ENCODE measurements at places on chromosomes 11 and 22.
A peak's percentile ranks its signal among the peaks of the same experiment; 100 is the strongest.

- DNase-seq, result peak; percentile 53
Observed at GRCh38 chr11:23212807-23213206, 352.5 kb upstream of the CCDC179 start.

DNA sequence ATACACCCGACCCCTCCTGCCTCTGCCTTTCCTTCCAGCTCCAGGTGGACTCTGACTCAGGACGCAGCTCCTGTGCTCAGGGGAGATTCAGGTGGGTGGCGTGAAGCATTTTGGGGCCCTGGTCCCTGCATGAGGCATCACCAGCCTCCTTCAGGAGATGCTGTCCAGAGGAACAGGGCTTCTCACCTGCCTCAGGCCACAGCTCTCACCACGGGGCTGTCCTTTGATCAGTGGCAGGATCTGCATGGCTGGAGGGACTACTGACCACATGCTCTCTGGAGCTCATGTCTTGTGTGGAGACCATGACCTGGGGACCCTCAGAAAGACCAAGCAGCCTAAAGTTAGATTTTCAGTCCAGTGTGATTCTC is 58.8 kb downstream of the GGTLC2 start:
- no peak for DNase-seq

DNA sequence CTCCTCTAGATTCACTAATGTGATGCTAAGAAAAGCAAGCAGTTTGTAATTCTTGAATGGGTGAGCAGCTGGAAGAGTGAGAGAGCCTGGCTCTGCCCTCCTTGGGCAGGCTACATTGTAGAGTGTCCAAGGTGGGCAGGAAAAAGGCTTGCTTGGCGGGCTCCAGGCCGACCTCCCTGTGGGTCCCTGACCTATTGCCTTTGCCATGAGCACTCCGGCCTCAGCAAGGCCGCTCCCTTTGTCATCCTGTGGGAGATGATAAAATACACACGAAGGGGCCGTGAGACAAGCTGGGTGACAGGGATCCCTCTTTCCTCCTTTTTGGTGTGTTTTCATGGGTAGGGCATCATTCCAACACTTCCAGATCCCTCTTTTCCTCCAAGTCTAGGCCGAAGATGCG is 41.8 kb downstream of the TIMP3 start:
- DNase-seq, result no peak

- DNase-seq, result no peak
Observed at GRCh38 chr11:128886406-128887124, 4.6 kb upstream of the KCNJ5 start.

DNA sequence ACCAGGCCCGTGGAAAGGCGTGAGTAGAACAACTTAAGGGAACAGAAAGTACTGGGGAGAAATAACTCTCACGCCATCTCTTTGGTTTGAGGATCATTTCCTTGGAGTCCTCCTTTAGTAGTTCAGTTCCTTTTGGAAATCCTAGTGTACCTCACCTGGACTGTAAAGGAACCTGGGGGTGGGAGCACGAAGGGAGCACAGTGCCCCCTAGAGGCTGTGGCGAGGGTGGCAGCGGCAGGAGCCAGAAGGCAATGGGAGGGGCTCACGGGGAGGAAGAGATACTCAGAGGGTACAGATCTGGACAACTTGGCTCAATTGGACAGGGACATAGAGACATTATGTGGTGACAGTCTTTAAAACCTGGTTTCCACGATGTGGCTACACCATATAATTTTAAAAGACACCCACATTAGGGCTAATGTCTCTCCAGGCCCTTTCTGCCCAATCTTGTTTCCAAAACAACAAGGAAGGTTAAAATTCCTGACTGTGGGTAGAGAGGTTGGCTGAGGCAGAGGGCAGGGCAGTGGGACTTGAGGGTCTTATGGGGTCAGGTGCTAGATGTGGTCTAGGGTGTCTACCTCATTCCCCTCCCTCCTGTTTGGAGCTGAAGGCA is 87.0 kb downstream of the CSNK2A3 start:
- no peak for DNase-seq

- no peak for DNase-seq
Observed at GRCh38 chr11:35629511-35629910, 11.3 kb downstream of the FJX1 start.

DNA sequence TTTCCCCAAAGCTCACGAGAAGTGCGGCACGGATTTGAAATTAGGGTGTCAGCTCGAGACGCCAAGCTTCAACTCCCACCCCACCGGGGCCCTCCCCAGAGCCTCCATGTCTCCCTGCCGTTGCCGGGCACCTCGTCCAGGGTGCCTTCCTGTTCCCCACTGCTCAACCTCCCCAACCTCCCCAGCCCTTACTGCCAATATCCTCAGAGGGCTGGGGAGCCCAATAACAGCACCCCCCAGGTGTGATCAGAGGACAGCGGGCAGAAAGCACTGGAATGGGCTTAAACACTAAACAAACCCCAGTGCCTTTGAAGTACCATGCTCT is 1336.4 kb downstream of the TBC1D22A start:
- DNase-seq, result no peak

- DNase-seq, result no peak
Observed at GRCh38 chr11:689625-690024, 5.4 kb downstream of the DEAF1 start.

DNA sequence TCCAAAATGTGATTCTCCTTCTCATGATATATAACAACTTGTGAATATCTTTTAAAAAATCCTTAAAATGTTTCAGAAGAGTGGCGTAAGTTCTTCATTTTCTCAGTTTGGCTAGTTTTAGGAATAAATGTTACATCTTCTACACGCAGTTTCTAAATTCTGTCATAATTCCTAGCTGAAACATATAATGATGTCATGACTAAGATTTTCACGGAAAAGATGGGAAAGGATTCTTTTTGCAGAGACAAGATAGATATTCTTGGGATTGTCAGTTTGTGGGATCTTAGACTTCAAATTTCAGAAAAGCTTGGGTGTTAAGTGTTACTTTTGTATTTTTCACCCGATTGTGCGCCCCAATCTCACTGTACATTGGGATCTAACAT is 1.7 kb downstream of the EED start:
- DNase-seq, result no peak

DNA sequence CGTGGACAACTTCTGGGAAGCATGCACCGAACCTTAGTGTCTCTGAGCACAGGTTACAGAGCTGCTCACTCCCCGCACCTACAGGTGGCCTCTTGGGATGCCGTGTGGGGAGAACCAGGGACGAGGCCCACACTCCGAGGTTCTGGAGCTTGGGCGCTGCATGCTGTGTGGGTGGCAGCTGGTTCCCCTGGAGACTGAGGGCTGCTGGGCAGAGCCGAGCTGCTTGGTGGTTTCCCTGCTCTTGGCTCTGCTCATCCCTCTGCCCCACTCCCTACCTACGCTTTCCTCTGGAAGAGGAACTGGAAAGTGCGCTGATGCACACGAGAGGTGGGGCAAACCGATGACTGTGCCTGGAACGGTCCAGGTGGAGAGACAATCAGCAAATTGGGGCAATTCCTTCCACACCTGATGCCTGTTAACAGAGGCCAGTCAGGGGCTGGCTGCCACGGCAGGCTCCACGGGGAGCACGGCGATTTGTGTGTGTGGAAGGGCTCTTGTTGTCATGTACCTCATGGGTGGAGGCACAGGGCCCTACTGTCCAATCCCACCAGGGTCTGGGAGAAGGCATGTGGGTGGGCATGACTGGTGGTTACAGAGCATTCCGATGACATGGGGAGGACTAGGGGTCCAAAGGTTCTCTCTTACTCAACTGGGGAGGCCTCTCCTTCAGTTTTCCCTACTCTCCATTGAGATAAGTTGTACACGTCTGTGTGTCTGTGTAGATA is 60.9 kb downstream of the ST14 start:
- no peak for DNase-seq

GRCh38 chr22:43964314-43964857 is 9.1 kb downstream of the SAMM50 start:
- DNase-seq, result no peak

DNA sequence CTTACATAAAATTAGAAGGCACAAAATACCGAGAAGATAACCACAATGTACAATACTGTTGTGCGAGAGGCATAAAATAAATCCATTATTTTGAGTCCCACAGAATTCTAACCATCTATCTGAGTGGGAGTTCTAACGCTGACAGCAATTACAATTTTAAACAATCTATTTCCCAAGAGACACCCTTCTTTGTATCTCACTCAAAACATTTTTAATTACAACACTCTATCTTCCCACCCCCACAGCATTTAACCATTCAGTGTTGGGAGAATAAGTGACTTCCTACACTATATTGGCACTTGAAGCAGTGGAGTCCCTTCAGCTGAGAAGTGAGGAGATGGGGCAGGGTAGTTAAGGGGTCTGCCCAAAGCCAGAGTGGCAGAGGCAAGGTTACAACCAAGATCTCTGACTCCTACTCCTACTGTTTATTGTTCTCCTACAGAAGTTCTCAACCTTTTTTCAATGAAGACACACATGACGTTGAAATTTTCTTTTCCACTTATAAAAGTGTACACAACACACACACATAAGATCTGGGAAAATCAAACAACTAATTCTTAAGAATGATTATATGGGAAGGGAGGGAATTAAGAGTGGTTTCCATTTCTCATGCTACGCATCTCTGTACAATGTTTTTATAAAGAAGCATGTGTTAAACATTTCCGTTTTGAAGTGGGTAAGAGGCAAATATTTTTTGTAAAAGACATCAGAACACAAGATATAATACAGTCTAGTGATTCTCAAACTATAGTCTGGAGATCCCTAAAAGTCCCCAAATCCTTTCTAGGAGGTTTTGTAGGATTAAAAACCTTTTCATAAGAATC is 10.9 kb downstream of the SLC25A17 start:
- DNase-seq, result no peak

DNA sequence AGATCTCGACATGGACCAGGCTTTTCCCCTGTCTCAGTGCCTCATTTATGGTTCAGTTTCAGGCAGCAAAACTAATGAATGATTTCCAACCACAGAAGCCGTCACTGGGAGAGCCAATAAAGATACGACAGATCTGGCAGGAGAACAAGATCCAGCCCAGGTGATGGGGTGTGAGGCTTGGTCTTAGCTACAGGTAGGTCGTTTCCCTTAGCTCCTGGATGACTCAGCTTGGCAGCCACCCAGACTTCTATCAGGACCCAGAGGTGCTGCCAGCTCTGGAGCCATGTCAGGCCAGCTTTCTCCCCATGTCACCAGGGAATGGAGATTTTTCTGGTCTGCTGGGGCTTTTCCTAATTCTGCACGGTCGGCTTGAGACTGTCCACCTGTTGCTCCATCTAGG is 36.3 kb upstream of the APOBEC3A start:
- no peak for DNase-seq

DNA sequence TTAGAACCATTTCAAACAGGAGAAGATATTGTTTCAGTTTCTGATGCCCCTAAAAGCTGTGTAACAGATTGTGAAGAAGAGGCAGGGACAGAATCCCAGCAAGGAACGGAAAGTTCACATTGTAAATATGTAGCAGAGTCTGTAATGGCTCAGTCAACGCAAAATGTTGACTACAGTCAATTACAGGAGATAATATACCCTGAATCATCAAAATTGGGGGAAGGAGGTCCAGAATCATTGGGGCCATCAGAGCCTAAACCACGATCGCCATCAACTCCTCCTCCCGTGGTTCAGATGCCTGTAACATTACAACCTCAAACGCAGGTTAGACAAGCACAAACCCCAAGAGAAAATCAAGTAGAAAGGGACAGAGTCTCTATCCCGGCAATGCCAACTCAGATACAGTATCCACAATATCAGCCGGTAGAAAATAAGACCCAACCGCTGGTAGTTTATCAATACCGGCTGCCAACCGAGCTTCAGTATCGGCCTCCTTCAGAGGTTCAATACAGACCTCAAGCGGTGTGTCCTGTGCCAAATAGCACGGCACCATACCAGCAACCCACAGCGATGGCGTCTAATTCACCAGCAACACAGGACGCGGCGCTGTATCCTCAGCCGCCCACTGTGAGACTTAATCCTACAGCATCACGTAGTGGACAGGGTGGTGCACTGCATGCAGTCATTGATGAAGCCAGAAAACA is 40.8 kb downstream of the IGLL1 start:
- no peak for DNase-seq

DNA sequence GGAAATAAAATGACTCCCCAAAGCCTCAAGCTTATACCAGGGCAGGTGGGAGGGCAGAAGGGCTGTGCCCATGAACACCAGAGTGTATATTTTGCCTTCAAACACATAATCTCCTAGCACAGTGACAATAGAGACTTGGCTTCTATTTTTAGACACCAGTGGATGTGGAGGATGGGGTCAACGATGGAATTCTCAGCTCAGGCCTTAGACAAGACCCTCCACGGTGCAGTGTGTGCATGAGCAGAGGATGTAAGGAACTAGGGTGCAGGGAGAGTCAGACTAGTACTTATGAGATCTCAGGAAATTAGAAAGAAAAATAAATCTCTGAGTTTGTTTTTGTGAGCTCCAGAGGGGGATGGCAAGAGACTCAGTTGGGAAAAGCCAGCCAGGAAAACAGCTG is 113.6 kb upstream of the CADM1 start:
- DNase-seq, result no peak

- DNase-seq, result no peak
Observed at GRCh38 chr11:101498891-101499290, 84.9 kb downstream of the TRPC6 start.

- DNase-seq, result no peak
Observed at GRCh38 chr11:69204246-69204940, 48.7 kb downstream of the SMIM38 start.

- no peak for DNase-seq
Observed at GRCh38 chr11:33920838-33921613, 29.1 kb upstream of the LMO2 start.

DNA sequence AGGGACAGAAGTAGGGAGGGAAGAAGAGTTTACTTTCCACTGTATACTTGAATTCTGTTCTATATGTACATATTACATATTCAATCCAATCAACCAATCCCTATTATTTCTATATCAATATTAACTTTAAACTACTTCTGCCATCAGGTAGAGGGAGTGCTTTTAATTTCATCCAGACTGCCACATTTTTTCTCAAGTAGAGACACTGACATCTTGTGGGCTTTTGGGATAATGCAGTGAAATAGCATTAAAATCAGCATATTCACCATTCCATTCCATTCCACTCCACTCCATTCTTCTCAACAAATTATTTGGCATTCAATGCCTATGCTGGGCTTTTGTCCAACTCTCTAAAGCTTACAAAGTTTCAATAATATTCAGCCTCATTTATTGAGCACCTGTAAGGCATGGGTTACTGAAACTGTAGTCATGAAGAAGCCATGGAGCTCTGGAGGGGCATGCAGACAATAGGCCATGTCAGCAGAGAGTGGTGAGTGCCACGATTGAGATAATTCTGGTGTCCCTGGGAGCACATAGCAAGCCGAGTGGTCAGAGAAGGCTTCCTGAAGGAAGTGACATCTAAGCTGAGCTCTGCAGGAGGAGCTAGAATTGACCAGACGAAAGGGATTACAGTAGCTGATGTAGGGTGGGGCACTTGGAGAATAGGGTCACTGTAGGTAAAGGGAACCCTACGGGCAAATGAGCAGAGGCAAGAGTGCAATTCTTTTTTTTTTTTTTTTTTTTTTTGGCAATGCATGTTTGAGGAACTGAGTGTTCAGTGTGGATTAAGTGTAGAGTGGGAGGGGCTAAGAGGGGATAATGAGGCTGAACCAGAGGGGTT is 12.8 kb upstream of the CLPB start:
- peak; percentile 50 for DNase-seq

- no peak for DNase-seq
Observed at GRCh38 chr11:10058356-10058755, 235.7 kb downstream of the SBF2 start.
